ENCODE measurements at places on chromosomes 12 and 14.

GRCh38 chr14:100684154-100684553 is 42.5 kb upstream of the DLK1 start:
- no peak for DNase-seq

- no peak for DNase-seq
These were observed 13.1 kb downstream of the CBLN3 start for GRCh38 chr14:24416254-24416931.

DNA sequence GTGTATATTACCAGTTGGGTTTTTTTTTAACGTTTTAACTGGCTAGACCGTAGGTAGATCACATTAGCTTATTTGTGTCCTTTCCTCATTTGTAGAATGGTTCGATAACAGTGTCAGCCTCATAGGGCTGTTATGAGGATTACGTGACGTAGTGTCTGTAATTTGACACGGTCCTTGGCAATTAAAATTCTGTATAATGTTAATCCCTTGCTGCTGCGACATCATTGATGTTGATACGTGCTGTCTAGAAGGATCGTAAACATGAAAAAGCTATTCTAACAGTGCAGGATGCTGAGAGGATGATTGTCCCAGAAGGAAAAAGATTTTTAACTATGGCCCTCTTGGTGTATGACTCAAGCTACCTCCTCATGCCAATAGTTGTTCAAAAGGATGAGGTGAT is 50.9 kb downstream of the HSP90AA1 start:
- no peak for DNase-seq

- no peak for DNase-seq
These were observed 221.7 kb upstream of the GRIP1 start for GRCh38 chr12:66900616-66901015.

DNA sequence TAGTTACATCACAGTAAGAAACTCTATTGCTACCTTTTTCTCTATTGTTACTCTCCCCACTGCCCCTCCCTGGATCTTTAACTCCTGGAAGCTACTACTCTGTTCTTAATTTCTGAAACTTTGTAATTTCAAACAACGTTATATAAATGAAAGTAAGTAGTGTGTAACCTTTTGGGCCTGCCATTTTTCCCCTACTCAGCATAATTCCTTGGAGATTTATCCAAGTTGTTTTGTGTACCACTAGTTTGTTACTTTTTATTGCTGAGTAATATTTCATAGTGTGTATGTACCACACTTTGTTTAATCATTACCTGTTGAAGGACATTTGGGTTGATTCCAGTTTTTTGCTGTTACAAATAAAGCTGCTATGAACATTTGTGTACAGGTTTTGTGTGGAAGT is 37.9 kb downstream of the ASCL1 start:
- no peak for DNase-seq

DNA sequence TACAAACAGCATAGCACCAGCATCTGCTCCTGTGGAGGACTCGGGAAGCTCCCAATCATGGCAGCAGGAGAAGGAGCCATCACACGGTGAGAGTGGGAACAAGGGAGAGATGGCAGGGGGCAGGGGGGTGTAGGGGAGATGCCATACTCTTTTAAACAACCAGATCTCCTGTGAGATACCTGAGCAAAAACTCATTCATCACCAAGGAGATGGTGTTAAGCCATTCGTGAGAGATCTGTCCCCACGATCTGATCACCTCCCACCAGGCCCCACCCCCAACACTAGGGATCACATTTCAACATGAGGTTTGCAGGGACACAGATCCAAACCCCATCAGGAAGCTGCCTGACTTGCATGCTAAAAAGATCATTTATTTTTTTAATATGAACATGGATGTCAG is 499.3 kb downstream of the TMEM132D start:
- DNase-seq: no peak

- no peak for DNase-seq
These were observed 22.9 kb downstream of the GDF11 start for GRCh38 chr12:55765736-55766290.

GRCh38 chr14:64434528-64434927 is 30.8 kb upstream of the AKAP5 start:
- no peak for DNase-seq

DNA sequence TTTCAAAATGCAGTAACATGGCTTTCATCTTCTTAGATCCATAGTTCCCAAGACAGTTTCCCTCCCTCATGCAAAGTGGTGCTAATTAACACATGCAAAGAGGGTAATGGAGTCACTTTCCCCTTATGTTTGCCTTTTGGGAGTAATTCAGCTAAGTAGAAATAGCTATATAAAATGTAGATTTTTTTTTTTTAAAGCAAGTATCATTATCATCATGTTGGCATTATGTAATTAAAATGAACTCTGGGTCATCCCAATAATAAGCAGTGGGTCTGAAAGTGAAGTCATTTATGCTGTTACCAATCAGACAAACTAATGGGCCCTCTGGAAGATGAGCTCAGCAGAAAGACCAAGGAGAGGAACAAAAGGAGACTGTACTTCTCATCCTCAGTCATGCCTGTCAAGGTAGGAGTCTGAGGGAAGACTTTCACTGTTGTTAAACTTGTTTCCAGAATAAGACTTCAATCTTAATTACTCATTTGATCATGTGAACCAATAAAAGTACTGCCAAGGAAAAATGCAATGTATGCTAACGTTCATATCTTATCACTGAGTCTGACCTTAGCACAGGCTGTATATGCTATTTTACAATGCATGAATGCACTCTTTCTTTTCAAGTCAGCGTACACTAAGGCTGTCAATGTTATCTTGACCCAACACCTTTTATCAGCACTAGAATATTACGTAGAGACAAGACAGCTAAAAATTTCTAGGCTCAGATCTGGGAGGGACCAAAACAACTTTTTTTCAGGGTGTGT is 26.8 kb downstream of the AREL1 start:
- no peak for DNase-seq

GRCh38 chr12:55806982-55807381 is 10.5 kb downstream of the SARNP start:
- no peak for DNase-seq

DNA sequence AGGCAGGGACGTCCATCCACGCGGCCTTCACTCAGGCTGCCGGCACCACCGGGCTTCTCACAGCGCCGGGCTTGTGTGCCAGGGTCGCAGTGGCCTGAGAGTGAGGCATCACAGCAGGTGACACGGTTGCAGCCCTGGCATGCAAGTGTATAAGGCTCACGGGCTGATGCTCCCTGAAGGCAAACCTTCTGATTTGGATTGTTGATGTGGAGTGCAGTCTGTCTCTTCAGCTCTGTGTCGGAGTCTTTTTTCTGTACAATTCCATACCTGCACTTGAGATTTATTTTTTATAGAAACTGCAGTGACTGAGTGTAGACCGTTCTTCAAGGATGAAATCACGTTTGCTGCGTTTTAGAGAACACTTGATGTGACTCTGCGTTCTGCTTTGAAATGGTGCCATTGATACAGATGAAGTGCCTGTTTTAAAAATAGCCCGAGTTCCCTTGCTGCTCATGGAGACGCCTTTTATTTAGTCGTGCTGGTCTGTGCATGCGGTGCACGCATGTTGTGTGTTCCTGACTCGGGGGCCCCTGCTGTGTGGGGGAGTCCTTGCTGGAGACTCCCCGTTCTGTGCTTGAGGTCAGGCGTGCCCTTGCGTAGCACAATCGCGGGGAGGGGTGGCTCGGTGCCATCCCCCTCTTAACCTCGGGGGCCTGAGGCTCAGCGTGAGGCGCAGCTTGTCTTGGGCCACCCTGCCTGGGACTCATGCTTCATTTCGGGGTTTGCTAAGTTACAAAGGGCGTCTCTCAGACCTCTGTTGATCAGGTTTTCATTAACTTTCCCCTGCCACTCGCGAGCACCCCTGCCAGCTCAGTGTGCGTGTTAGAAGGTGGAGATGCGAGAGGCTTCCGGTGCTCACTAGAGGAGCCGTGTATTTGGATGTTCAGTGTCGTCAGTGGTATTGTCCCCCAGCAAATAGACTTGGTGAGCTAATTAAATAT is 21.6 kb upstream of the AMN start:
- DNase-seq: no peak

GRCh38 chr14:25431211-25432076 is 381.5 kb upstream of the STXBP6 start:
- no peak for DNase-seq

- DNase-seq: no peak
These were observed 59.0 kb downstream of the GAS2L3 start for GRCh38 chr12:100632445-100632892.

- DNase-seq: no peak
These were observed 14.8 kb downstream of the PRKAB1 start for GRCh38 chr12:119682639-119683252.

GRCh38 chr12:14968478-14968877 is 4.4 kb upstream of the PDE6H start:
- no peak for DNase-seq

DNA sequence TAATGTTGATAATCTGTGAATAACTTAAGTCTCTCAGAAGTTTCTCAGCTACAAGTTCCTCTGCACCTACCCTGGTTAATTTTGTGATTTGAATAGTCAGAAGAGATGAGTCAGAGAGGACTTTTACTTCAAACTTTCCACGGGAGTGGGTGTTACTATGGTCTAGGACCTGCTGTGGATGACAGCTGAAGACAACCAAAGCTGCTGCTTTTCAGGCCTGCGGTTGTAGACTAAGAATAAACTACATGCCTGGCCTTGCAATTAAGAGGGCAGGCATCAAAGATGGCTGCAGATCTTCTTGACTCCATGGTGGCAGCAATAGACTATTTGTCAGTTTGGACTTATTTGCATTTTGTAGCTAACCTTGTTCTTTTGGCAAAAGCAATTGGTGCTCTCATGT is 227.1 kb upstream of the KRR1 start:
- DNase-seq: peak; percentile 31

- no peak for DNase-seq
These were observed 26.6 kb downstream of the TCHP start for GRCh38 chr12:109926488-109927210.

GRCh38 chr12:130799051-130799450 is 40.0 kb downstream of the STX2 start:
- DNase-seq: no peak

DNA sequence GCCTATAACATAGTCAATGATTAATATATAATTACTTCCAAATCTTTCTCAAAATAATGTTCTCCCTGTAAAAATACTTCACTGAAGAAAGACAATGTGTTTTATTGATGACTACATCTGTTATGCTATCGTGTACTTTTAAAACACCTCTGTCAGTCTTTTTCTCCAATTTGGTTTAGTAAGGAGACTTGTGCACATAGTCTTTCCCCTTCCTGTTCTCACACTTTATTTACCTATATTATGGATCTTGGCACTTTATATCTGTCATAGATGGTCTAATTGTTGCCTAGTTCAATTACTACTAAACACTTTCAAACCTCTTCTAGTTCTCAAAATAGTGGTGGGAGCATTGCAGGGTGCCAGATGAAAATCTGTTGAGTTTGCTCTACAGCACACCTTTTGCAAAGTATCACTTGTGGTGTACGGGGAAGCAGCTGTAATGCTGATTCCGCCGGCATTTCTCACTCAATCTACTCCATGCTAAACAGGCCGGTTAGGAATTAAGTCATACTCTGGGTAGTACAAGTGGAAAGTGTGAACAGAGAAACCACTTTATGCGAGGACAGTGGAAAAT is 1.1 kb upstream of the INSM2 start:
- no peak for DNase-seq

DNA sequence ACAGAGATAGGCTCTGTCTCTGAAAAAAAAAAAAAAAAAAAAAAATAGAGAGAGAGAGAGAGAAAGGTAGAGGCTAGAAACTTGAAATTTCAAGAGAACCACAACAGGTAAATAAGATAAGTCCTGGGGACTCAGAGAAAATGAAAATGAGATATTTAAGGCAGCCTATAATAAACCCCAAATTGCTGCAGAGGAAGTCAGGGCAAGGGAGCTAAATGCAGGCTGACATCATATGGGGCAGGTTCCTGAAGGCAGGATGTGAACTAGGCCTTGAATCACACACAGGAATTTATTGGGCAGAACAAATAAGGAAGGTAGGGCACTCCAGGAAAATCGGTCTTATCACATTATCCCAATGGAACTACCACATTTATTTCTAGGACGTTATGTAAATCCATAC is 54.9 kb upstream of the NUDT4 start:
- DNase-seq: no peak

DNA sequence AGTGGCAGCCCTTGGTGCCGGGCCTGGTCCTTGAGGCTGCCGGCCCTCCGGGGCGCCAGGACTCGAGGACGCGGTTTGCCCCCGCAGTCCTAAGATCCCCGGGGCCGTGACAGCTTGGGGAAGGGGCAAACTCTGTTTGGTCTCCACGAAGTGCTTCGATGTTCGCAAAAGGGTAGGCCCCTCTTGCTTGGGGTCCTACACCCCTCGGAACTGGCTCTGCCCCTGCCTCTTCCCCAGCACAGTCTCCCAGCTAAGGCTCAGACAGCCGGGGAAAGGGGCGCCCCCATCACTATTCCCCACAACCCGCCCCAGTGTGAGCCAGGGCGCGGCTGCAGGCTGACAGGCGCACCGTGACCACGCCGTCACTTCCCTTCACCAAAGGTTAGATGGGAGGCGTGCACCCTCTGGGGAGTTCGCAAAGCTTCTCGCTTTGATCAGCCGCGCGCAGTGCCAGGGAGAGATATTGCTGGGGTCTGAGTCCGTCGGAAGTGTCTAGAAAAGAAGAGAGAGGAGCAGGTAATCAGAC is 7.2 kb upstream of the OTX2 start:
- no peak for DNase-seq

DNA sequence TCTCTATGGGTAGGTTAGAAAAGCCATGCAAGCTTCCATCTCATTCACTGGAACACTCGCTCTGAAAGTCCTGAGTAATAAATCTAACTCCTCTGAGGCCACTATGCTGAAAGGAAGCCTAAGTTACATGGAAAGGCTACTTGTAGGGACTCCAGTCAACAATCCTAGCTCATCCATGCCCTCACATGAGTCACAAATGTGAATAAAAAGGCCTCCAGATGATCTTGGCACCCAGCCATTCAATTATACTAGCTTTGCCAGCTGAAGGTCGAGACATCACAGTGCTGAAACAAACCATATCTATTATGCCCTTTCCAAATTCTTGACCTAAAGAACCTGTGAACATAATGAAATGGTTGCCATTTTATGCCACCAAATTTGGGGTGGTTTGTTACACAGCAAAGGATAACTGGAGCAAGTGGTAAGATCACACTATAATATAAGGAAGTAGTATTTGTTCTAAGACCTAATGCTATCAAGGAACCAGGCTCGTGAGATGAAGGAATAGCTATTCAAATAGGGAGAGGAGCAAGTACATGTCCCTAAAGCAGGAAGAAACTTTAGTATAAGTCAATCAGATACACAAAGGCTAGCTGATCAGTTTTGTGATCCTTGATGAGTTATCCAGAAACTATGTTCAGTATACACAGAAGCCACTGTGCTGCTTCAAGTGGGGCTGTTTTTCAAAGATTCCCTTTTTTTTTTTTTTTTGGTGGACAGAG is 142.1 kb downstream of the MED13L start:
- no peak for DNase-seq

- no peak for DNase-seq
These were observed 75.6 kb upstream of the HECTD1 start for GRCh38 chr14:31283153-31283552.

GRCh38 chr12:25675808-25676207 is 122.7 kb upstream of the LMNTD1 start:
- no peak for DNase-seq

Measured in stimulated activated CD4-positive, alpha-beta T cell treated with anti-CD3 and anti-CD28 coated beads, Interleukin-15, amount 100 ng/mL, for 48 hours (primary cell).